ENCODE measurements at places on chromosomes 13 and 19. TPM values are rescaled to one million over a fixed set of nuclear protein-coding genes. Genes with fewer than 3 reads are reported as not detected.

- H3K27me3 ChIP-seq = no peaks in the 10 kb centered on the region
- H3K27ac ChIP-seq = no peak overlapping the region
- no peak for DNase-seq
- H3K4me3 ChIP-seq = no peak overlapping the region
- H3K4me1 ChIP-seq = no peaks in the 10 kb centered on the region
Measured at GRCh38 chr13:113471844-113472243, 18.6 kb upstream of the ADPRHL1 start.

DNA sequence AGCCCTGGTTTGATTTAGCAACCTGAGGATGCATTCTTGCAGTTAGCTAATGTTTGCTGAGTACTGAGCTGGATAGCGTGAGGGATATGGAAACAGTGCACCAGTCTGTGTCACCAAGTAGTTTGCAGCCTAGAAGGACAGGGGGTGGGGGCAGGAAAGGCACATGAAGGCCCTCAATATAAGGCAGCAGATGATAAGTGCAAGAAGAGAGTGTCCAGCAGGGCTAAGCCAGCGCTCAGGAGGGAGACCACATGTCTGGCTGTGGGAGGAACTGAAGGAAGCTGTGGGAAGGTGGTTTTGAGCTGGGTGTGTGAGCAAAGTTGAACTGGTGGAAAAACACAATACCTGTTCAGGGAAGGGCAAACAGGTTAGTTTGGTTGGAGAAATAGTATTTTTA, 1.7 kb downstream of the CXCL17 start:
- H3K27ac ChIP-seq = peak overlapping the region; percentile 13
- H3K4me1 ChIP-seq = peaks cover 11% of the 10 kb centered on the region
- H3K27me3 ChIP-seq = no peaks in the 10 kb centered on the region
- H3K36me3 ChIP-seq = no peaks in the 10 kb centered on the region
- no peak for DNase-seq
- H3K4me3 ChIP-seq = no peak overlapping the region

- H3K4me3 ChIP-seq = no peak overlapping the region
- no peaks in the 10 kb centered on the region for H3K36me3 ChIP-seq
- DNase-seq = no peak
- H3K27me3 ChIP-seq = no peaks in the 10 kb centered on the region
Measured at GRCh38 chr13:50170447-50171037, 155.3 kb downstream of the KCNRG start.

Gene OR7C1
- 0.74 TPM for total RNA-seq

GRCh38 chr13:112066624-112067004, 335 bp upstream of the SOX1 start:
- peaks cover 12% of the 10 kb centered on the region for H3K4me1 ChIP-seq
- no peaks in the 10 kb centered on the region for H3K36me3 ChIP-seq
- no peak for DNase-seq
- peaks cover 19% of the 10 kb centered on the region for H3K27me3 ChIP-seq
- H3K4me3 ChIP-seq = peak overlapping the region; percentile 21

DNA sequence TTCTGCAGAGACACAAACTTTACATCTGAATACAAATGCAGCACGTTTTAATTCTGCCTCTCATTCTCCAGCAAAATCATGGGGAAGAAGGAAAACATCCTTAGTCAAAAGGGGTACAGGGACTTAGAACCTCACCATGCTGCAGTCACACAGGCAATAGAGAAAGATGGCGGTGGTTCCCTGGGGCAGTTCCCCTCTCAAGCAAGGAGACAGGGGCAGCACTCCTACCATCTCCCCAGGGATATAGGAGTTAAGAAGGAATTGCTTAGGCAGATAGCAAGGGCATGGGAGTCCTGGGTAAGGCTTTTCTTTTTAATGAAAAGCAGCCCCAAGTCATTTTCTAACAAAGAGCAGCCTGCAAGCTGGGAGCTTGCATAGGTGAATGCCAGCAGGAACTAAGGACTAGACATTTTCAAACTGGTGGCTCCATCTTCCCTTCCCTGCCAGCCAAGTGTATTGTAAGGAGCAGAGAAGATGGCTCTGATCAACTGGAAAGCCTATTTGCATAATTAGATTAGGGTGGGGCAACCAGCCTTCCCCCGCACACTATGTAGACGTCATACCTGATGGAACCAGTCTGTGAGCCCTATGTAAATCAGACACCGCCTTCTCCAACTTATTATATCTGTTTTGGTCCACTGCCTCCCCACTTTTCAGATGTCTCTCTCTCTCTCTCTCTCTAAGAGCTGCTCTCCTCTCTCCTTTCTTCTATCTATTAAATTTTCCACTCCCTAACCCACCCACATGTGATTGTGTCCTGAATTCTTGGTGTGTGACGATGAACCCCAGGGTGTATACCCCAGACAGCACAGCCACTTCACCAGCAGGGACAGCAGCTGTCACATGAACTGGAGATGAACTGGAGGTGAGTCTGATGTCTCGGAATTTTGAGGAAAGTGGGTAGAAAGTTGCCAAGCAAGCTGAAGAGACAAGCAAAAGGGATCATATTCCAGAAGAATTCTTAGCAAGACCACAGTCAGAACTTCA, 514.5 kb downstream of the IRS2 start:
- no peaks in the 10 kb centered on the region for H3K36me3 ChIP-seq
- no peaks in the 10 kb centered on the region for H3K4me1 ChIP-seq
- no peak overlapping the region for H3K4me3 ChIP-seq
- H3K27ac ChIP-seq = no peak overlapping the region
- H3K27me3 ChIP-seq = no peaks in the 10 kb centered on the region

Gene ACP5
- 6.1 TPM for total RNA-seq

GRCh38 chr13:95893861-95894260, 159.3 kb downstream of the UGGT2 start:
- H3K36me3 ChIP-seq = peaks cover 6% of the 10 kb centered on the region
- H3K27me3 ChIP-seq = no peaks in the 10 kb centered on the region

Gene FCAR
- 2.2 TPM for total RNA-seq

- H3K36me3 ChIP-seq = no peaks in the 10 kb centered on the region
- DNase-seq = no peak
- H3K27ac ChIP-seq = no peak overlapping the region
- H3K27me3 ChIP-seq = no peaks in the 10 kb centered on the region
Measured at GRCh38 chr13:59963383-59963782, 200.3 kb downstream of the DIAPH3 start.

Gene FXYD7
- 3.4 TPM for total RNA-seq

DNA sequence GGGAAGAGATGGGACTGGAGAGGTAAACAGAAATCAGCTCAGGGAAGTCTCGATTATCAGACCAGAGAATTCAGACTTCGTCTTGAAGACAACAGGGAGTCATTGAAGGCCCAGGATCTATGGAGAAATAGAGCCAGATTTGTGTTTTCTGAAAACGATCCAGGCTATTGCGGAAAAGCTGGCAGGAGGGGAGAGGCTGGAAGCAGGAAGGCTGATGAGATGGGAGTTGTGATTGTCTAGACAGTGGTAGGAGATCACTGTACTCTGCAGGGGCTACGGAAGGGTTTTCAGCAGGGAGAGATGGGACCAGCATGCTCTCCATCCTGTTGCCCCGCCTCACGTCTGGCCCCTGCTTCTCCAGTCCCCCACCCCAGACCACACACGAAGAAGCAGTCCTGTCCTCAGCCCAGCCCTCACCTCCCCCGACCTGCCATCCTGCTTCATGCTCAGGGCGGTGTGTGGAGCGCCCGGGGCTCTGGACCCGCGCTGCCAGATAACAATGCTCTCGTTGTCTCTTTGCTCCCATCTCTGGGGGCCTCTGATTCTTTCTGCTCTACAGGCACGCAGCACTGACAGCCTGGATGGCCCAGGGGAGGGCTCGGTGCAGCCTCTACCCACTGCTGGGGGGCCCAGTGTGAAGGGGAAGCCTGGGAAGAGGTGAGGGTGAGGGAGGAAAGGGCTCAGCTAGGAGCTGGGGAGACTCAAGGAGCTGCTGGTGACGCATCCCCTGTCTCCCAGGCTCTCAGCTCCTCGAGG, 1.9 kb downstream of the ARHGAP33 start:
- H3K4me3 ChIP-seq = no peak overlapping the region
- H3K27me3 ChIP-seq = no peaks in the 10 kb centered on the region
- H3K4me1 ChIP-seq = peaks cover 20% of the 10 kb centered on the region
- no peak overlapping the region for H3K27ac ChIP-seq
- DNase-seq = no peak

- DNase-seq = no peak
- no peaks in the 10 kb centered on the region for H3K27me3 ChIP-seq
- peaks cover 58% of the 10 kb centered on the region for H3K4me1 ChIP-seq
- H3K4me3 ChIP-seq = peak within 1 kb of the TSS; percentile 97
Measured at GRCh38 chr19:45250832-45251451, at the start of gene MARK4. Gene MARK4, plus strand, starts transcription at chr19:45251271. Its CDS starts 318 bp downstream, at chr19:45251589.

Gene CYP4F2
- 6.9 TPM for total RNA-seq

Gene UPF3A
- 31.2 TPM for total RNA-seq

DNA sequence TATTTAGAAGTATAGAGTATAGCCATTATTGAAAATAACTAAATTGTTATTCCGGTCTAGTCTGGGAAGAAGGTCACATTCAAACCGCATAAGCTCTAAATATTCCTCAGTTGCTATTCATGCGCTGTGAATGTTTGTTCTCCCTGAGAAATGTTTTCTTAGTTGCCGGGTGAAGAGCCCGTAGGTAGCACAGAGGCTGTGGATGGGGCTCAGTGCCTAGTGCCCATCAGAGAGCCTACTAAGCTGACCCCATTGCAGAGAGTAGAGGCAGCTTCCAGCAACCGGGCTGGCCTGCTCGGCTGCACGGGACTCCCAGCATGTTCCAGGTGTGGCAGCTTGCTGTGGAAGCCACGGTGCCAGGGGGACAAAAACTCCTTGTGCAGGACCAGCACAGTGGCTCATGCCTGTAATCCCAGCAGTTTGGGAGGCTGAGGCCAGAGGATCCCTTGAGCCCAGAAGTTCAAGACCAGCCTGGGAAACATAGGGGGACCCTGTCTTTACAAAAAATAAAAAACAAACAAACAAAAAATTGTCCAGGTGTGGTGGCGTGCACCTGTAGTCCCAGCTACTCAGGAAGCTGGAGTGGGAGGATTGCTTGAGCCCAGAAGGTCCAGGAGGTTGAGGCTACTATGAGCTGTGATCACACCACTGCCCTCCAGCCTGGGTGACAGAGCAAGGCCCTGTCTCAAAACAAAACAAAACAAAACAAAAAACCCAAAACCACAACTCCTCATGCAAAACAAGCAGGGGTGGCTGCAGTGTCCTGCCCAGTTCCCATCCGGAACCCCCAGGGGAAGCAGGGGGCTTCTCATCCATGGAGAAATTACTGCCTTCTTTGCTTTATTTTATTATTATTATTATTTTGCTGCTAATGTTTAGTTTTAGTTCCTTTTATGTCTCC, 82.5 kb downstream of the KCTD15 start:
- H3K36me3 ChIP-seq = no peaks in the 10 kb centered on the region
- H3K27me3 ChIP-seq = no peaks in the 10 kb centered on the region
- no peak for DNase-seq
- no peak overlapping the region for H3K4me3 ChIP-seq

Gene USE1
- 30.9 TPM for total RNA-seq

GRCh38 chr19:3057275-3057714, 5.0 kb downstream of the TLE5 start:
- DNase-seq = no peak
- no peaks in the 10 kb centered on the region for H3K27me3 ChIP-seq
- H3K36me3 ChIP-seq = peaks cover 56% of the 10 kb centered on the region
- peaks cover 80% of the 10 kb centered on the region for H3K4me1 ChIP-seq
- peak overlapping the region; percentile 0 for H3K4me3 ChIP-seq
- H3K27ac ChIP-seq = peak overlapping the region; percentile 76

Gene SPRED3
- 0.49 TPM for total RNA-seq

GRCh38 chr13:41054212-41054877, 7.0 kb upstream of the WBP4 start:
- H3K4me3 ChIP-seq = no peak overlapping the region
- no peaks in the 10 kb centered on the region for H3K36me3 ChIP-seq
- H3K27ac ChIP-seq = peak overlapping the region; percentile 76
- H3K27me3 ChIP-seq = no peaks in the 10 kb centered on the region
- peaks cover 81% of the 10 kb centered on the region for H3K4me1 ChIP-seq
- DNase-seq = no peak

GRCh38 chr19:51576850-51577249, 5.8 kb downstream of the ZNF175 start:
- H3K27me3 ChIP-seq = no peaks in the 10 kb centered on the region
- no peak overlapping the region for H3K27ac ChIP-seq
- peaks cover 20% of the 10 kb centered on the region for H3K4me1 ChIP-seq
- no peak for DNase-seq
- no peaks in the 10 kb centered on the region for H3K36me3 ChIP-seq
- no peak overlapping the region for H3K4me3 ChIP-seq

DNA sequence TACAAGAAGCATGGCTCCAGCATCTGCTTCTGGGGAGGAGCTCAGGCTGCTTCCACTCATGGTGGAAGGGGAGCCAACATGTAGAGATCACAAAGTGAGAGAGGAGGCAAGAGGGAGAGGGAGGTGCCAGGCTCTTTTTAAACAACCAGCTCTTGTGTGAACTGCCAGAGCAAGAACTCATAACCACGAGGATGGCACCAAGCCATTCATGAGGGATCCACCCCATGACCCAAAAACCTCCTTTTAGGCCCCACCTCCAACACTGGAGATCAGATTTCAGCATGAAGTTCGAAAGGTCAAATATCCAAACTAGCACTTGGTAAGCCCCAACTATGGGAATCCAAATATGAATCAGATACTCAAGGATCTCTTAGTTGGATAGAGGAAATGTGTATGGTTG, 131.2 kb downstream of the RXFP2 start:
- H3K4me1 ChIP-seq = no peaks in the 10 kb centered on the region
- H3K4me3 ChIP-seq = no peak overlapping the region
- no peaks in the 10 kb centered on the region for H3K36me3 ChIP-seq
- no peak for DNase-seq
- H3K27me3 ChIP-seq = no peaks in the 10 kb centered on the region
- H3K27ac ChIP-seq = no peak overlapping the region

GRCh38 chr19:22595918-22596341, 38.2 kb upstream of the ZNF492 start:
- no peak overlapping the region for H3K27ac ChIP-seq
- no peak overlapping the region for H3K4me3 ChIP-seq
- DNase-seq = no peak
- H3K4me1 ChIP-seq = no peaks in the 10 kb centered on the region
- H3K36me3 ChIP-seq = no peaks in the 10 kb centered on the region

GRCh38 chr13:106275446-106276032, 259.9 kb downstream of the EFNB2 start:
- H3K27me3 ChIP-seq = no peaks in the 10 kb centered on the region
- H3K4me3 ChIP-seq = no peak overlapping the region
- no peak for DNase-seq
- no peaks in the 10 kb centered on the region for H3K36me3 ChIP-seq

- peaks cover 31% of the 10 kb centered on the region for H3K4me1 ChIP-seq
- H3K27ac ChIP-seq = peak within 1 kb of the TSS; percentile 96
- no peak for DNase-seq
- H3K27me3 ChIP-seq = no peaks in the 10 kb centered on the region
- peak within 1 kb of the TSS; percentile 81 for H3K4me3 ChIP-seq
Measured at GRCh38 chr19:54189145-54189734, at the start of gene MBOAT7. Gene MBOAT7, minus strand, starts transcription at chr19:54189580. Its CDS starts 1,072 bp downstream, at chr19:54188508.

DNA sequence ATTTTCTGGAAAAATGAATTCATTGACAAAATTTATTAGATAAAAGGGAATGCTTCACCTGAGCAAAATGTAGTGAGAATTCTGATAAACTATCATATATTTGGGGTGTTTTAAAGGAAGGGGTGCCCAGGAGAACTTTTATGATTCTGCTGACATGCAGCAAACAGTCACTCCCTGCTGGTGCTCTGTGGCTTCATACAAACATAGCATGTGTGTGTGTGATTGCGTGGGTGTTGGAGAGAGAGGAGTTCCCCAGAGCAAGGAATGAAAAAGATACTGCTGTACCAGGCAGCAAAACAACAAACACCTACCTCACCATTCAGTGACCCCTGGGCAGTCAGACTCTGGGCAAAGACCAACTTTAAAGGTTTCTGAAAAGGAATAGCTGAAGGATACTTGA, 546.7 kb downstream of the RFC3 start:
- no peaks in the 10 kb centered on the region for H3K4me1 ChIP-seq
- no peak for DNase-seq

Measured in vagina (tissue), 2 donors.